Activated CD4-positive, alpha-beta T cell treated with anti-CD3 and anti-CD28 coated beads, Interleukin-10, Interleukin-2, amounts not matched to agents 100 ng/mL and 50 ng/mL, durations not matched to agents 16 hours and 8 hours (primary cell): ENCODE measurements at places on chromosomes 2 and 18.

- no peak for DNase-seq
Observed at GRCh38 chr2:210324458-210324857, 9.5 kb upstream of the MYL1 start.

DNA sequence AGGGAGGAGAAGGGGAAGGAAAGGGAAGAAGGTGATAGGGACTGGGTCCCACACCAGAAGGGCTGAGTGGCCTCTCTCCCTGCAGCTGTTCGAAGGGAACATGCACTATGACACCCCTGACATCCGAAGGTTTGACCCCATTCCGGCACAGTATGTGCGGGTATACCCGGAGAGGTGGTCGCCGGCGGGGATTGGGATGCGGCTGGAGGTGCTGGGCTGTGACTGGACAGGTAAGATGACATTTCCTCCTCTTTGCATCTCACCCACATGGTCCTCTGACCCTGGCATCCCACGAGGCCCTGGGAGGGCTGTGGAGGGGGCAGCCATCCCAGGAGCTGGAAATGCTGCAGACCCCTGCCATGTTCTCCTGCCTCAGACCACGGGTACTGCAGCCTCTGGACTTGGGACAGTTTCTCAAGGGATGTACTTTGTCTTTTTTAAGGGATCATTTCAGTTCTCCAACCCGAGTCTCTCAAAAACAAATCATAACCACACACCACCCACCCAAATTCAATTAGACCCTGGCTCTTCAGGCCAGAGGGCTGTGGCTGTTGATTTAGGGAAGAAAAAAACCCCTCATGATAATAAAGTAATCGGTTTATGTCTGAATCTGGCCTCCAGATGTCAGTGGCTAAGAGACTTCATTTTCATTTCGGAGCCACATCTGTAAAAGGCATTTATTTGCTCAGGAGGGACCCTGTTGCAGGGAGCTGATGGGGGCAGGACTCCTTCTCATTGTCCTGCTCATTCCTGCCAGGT is 63.5 kb downstream of the NRP2 start:
- no peak for DNase-seq

GRCh38 chr18:58288921-58289797 is 245.1 kb downstream of the NEDD4L start:
- peak; percentile 69 for DNase-seq

DNA sequence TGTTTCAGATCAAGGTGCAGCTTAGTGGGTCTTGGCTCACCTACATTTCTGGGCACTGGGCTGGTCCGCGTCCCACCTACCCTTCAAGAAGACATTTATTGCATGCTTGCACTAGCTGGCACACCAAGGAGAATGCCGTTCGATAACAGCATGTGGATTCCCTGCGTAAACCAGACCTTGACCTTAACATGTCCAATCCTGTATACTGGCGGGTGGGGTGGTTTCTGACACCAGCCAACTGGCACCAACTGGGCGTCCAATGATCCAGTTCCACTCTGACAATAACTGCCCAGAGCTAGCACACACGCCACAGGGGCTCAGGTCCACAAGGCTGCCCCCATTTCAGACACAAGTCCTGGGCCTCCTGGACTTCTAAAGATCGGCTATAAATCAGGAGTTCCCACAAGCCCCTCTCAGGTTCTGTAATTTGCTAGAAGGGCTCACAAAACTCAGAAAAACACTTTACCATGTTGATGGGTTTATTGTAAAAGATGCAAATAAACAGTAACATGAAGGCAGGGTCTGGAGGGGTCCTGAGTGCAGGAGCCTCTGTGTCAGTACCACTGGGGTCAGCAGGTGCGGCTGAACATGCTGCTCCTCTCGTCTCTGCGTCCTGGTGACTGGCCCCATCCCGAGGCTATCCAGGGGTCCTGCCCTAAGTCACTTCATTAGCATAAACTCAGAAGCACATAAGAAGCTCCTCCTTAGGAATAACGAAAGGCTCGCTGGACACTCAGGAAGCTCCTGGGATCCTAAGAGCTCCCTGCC is 161.8 kb downstream of the HDAC4 start:
- DNase-seq, result no peak

DNA sequence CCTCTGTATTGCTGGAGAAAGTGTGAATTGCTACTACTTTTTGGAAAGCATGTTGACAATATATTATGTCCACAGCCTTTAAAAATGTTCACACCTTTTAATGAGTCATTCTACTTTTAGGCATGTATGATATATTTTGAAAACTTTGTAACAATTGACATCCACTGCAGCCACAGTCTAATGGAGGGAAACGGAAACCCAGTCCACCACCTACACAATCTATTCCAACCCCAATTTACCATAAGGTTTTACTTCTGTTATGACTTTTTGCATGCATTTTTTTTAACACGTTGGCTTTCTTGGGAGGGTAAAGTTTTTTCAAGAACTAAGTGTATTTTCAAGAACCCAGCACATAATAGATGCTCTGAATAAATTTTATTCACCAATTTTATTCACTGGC is 38.5 kb upstream of the ATP8B1 start:
- DNase-seq, result peak; percentile 84
